ENCODE measurements at places on chromosomes 7 and 10.

- DNase-seq: no peak
Observed at GRCh38 chr7:79352323-79352722, 101.1 kb downstream of the MAGI2 start.

GRCh38 chr10:51389415-51390321 is 309.7 kb downstream of the CSTF2T start:
- DNase-seq: peak; percentile 35

GRCh38 chr10:71216363-71216695 is 4.0 kb downstream of the UNC5B start:
- no peak for DNase-seq

- no peak for DNase-seq
Observed at GRCh38 chr10:96136810-96137209, 6.7 kb downstream of the ZNF518A start.

DNA sequence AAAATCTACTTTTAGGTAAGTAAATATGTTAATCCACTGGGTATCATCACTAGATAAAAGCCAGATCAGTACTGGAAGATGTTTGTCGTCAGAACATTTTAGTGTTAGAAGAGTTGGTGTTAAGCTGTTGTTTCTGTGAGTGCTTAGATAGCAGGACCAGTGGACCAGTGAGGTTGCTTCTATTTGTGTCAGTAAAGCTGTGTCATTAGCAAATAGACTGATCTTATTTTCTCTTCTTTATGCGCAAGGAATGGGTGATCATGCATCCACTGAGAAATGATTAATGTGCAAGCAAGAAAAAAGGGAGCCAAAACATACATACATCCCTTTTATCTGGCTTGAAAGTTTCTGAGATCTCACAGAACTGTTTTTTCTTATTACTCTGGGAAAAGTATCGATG is 42.6 kb downstream of the EXOC4 start:
- no peak for DNase-seq

- no peak for DNase-seq
Observed at GRCh38 chr10:64573623-64574325, 1052.6 kb downstream of the REEP3 start.

- no peak for DNase-seq
Observed at GRCh38 chr10:59852670-59853069, 53.7 kb downstream of the CCDC6 start.

DNA sequence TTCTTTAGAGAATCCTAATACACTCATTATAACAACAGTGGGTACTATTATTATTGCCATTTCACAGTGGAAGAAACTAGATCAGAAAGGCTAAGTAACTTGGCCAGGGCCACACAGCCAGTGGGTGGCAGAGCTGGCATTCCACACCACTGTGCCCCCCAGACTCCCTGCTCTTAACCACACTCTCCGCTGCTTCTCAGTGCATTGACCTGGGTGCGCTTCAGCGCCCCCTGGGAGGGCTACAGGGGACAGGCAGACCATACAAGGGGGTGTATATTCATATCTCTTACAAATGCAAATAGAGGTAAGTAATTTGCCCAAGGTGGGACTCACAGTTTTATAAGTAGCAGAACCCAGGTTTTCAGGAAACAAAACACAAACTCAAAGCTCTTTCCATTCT is 77.0 kb upstream of the NMT2 start:
- DNase-seq: peak; percentile 59

GRCh38 chr10:49656845-49657493 is 22.5 kb upstream of the C10orf53 start:
- DNase-seq: no peak

- DNase-seq: no peak
Observed at GRCh38 chr10:29642990-29643389, 8.2 kb upstream of the SVIL start.

DNA sequence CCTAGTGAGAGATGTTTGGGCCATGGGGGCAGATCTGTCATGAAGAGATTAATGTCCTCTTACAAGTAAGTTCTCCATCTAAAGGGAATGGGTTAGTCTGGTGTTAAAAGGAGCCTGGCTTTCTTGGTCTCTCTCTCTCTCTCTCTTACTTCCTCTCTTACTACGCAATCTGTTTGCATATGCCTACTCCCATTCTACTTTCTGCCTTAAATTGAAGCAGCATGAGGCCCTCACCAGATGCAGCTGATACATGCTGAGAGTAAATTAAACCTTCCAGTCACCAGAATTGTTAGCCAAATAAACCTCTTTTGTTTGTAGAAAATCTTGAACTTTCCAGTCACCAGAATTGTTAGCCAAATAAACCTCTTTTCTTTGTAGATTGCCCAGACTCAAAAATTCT is 884.1 kb downstream of the NRG3 start:
- DNase-seq: no peak

GRCh38 chr7:127536741-127537140 is 48.7 kb downstream of the GCC1 start:
- no peak for DNase-seq

- no peak for DNase-seq
Observed at GRCh38 chr7:140945940-140946339, 21.2 kb upstream of the BRAF start.

DNA sequence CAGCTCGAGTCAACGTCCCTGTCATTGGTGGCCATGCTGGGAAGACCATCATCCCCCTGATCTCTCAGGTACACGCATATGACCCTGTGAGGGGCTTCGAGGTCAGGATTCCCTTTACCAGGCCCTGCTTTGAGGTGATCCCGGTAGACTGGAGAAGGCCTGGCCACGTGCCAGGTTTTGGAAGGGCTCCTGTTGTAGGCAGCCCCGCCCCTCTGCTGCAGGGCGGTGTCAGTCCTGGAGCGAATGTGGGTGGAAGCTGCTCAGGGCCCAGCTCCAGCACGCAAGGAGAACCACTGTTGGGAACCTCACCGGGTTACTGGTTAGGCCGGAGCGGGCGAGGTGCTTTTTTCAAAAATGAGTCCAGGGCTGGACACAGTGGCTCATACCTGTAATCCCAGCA is 15.6 kb downstream of the MDH2 start:
- DNase-seq: no peak

DNA sequence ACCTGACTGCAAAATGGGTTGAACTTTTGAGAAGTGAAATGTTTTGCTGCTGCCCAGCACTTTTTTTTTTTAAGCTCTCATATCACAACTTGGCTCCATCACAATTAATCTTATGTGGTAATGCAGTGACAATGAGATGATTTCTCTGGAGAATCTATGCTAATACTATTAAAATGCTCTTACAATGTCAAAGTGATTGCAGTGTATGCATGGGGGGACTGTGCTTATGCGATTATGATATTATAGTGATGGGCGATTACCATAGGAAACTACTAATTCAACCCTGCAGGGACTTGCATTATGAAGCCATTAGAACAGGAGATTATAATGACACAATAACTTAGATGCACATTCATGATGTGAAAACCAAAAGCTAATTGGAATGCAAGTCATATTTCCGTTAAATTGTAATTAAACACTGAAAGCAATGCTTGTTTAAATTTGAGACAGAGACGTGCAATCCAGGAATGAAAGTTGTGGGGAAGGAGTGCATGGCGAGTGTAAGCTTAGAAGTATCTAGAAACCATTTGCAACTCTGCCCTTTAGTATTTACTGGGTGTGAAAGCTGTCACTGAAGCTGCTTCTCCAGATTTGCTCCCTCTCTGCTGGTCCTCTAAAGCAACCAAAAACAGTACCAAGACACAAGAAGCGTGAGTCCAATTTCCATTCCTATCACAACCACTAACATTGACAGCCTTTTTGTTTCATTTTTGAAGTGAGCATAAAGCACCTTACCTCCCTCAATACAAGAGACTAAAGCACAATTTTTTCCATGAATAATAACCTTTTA is 21.6 kb downstream of the PTER start:
- no peak for DNase-seq

- no peak for DNase-seq
Observed at GRCh38 chr10:104711302-104711721, 70.2 kb downstream of the SORCS3 start.

- DNase-seq: no peak
Observed at GRCh38 chr7:157445956-157446295, 109.1 kb downstream of the DNAJB6 start.
